ENCODE measurements at places on chromosomes 2 and 18.

GRCh38 chr18:13660510-13660909 lies 65.8 kb downstream of the FAM210A start:
- no peak for DNase-seq

GRCh38 chr2:163735685-163736432 lies at the start of gene FIGN:
Gene FIGN (minus strand): TSS chr2:163736008. CDS start chr2:163734927, 1,081 bp downstream.
- peak; percentile 60 for DNase-seq

DNA sequence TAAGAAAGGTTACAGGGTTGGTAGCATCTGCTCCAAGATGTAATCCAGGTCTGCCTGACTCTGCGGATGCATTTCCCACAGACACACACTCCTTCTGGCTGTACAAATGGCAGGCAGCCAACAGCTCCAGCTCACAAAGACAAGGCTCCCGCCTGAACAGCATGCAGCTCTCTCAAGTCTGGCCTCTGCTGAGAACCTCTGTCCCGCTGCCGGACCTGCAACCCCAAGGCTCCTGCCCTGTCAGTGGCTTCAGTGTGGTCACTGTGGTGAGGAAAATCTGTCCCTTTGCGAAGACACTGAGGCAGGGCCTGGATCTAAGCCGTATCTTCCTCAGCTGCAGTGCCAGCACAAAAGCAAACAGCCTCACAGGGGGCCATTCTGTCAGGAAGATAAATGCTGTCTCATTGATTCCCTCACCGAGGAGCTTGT lies 469.3 kb upstream of the MEX3C start:
- no peak for DNase-seq

GRCh38 chr2:47260971-47261370 lies 105.9 kb upstream of the STPG4 start:
- DNase-seq: no peak

DNA sequence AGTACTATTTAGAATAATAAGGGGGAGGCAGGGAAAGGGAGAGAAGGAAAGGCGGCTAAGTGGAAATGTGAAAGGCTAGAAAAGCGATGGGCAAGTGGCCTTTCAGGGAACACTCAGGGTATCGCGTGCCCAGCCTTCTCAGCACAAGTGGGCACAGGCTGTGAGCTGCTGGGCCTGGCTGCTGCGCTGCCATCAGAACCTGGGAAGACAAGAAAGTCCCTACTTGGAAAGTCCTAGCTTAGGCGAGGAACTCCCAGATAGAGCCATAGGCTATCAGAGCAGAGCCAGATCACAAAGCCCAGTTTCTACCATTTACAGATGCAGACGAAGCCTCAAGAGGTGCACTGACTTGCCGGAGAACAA lies 9.8 kb upstream of the FZD7 start:
- DNase-seq: no peak

DNA sequence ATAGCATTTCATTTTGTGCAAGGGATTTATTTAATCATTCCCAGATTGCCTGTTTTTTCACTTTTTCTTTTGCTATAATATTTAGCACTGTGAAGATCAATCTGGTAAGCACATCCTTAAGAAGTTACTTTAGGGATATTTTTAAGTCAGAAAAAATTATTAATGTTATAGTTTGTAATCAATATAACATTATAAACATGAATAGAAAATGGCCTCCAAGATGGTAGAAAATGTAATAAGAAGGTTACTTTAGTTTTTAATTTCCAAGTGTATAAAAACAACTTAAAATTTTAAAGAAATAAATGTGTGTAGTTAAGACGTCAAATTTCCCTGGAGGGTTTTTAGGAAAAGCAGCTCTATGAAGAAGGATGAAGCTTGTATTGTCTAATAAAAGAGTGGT lies 81.9 kb upstream of the SERPINE2 start:
- DNase-seq: no peak

- DNase-seq: no peak
Observed at GRCh38 chr2:178380763-178381162, 70.2 kb downstream of the PRKRA start.

- DNase-seq: no peak
Observed at GRCh38 chr18:52499644-52500043, 159.6 kb downstream of the DCC start.

- no peak for DNase-seq
Observed at GRCh38 chr2:28639092-28639691, 112.4 kb upstream of the PPP1CB start.

- peak; percentile 39 for DNase-seq
Observed at GRCh38 chr2:161134547-161135518, 25.4 kb upstream of the TANK start.

DNA sequence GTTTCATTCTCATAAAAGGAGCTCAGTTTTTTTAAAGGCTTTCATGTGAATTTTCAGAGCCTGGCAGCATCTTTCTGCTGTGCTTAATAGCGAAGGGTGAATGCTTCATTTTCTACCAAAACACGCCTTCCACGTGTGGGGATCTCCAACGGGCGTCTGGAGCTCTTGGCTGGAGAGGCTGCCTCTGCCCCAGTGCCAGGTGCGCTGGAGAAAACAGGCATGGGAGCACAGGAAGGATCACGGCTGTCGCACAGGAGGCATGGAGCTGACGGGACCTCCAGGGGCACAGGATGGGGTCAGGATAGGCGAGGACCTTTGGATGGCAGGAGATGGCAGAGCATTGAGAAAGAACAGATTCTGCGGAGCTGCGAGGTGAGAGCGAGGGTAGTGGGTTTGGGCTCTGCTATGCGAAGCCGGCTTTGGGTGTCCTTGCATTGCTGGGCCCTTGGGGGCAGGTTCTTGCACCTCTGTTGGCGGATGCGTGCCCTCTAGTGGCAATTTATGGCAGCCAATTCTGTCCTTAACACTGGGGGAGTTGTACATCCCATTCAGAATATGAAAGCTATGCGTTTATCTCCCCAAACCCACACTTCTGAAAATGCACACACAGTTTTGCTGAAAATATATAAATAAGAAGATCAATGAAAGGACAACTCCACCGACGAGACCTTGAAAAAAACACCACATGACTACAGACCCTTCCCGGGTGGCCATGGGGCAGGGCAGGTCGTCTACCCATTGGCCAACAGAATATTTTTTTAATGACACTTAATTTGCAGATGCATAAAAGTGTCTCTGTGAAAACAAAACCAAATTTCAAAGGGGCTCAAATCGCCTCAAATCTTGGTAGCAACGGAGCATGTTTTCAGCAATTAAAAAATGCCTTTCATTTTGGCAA lies 90.4 kb upstream of the SLC35G4 start:
- peak; percentile 36 for DNase-seq

GRCh38 chr2:9614562-9614961 lies 16.2 kb downstream of the YWHAQ start:
- DNase-seq: no peak

GRCh38 chr18:12314591-12315305 lies 6.7 kb downstream of the TUBB6 start:
- DNase-seq: no peak

GRCh38 chr2:205352593-205352992 lies 329.7 kb upstream of the NRP2 start:
- DNase-seq: peak; percentile 6

- peak; percentile 45 for DNase-seq
Observed at GRCh38 chr2:151946899-151947812, 118.9 kb upstream of the ARL5A start.

DNA sequence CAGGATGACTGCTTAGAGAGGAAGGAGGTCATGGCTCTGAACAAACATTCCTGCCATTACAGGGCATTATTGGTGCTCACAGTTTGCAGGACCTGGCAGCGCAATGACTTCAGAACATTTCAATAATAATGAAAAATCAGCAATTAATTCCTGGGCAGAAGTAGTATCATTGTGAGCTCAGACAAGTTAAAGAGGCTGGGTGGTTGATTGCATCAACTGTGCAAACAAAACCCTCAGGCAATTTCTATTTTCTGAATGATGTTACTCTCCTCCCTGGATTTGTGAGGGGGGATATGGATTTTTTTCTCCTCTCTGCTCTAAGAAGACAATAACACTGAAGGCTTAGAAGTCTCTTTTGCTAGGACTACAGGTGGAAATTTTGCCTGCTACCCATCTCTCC lies 168.1 kb upstream of the TACR1 start:
- no peak for DNase-seq

DNA sequence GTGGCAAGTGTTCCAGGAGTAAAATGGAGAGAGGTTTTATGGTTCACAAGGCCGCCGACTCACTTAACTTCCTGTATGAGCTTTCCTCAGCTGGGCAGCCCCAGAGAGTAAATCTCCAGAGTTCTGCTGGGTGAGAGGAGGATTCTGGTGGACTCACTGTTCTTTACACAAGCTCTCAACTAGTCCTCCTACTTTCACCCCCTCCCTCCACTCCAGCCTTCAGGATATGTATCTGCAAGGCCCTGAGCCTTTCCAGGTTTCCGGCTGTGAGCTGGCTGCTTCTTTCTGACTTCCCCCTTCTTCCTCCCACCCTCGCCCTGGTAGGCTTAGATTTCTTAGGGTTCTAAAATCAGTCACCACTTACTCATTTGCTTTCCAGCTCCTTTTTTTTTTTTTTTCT lies 34.0 kb downstream of the EML6 start:
- no peak for DNase-seq

DNA sequence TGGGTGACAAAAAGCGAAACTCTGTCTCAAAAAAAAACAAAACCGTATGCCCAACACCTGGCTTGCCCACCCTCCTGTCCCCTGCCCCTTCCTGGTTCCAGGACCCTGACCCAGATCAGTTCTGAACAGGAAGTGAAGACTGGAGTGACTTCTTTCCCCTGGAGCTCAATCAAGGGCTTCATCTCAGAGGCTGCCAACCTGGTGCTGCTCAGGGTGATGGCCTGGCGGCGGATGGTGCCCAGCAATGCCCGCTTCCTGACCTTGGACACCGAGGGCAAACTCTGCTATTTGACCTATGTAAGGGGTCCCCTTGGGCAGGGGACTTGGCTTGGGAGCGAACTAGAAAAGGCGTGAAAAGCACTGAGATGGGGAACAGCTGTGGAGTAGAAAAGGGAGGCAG lies 5.9 kb downstream of the CATIP start:
- DNase-seq: no peak

Measured in HTR-8/SVneo (cell line).